A375 (cell line): ENCODE measurements at places on chromosomes 5 and 9. TPM values are rescaled to one million over a fixed set of nuclear protein-coding genes. Genes with fewer than 3 reads are reported as not detected.

PSD2 gene
- not detected in 2 replicates for total RNA-seq

DHX29 gene
- 22.7 and 24.1 TPM in 2 replicates for total RNA-seq

MEF2C gene
- total RNA-seq, result 6.4 and 7.1 TPM in 2 replicates

PSAT1 gene
- total RNA-seq, result 253 and 290 TPM in 2 replicates

ITK gene
- not detected in 2 replicates for total RNA-seq
